Right lobe of liver (tissue), 6 donors: ENCODE measurements at places on chromosomes 16 and 17. TPM values are rescaled to one million over a fixed set of nuclear protein-coding genes. Genes with fewer than 3 reads are reported as not detected.

Gene RSPRY1
- 23.9 TPM for total RNA-seq

Gene ZPBP2
- not detected for total RNA-seq

Gene ZNF232
- 3.3 TPM for total RNA-seq

Gene SLC35B1
- total RNA-seq, result 68.7 TPM

DNA sequence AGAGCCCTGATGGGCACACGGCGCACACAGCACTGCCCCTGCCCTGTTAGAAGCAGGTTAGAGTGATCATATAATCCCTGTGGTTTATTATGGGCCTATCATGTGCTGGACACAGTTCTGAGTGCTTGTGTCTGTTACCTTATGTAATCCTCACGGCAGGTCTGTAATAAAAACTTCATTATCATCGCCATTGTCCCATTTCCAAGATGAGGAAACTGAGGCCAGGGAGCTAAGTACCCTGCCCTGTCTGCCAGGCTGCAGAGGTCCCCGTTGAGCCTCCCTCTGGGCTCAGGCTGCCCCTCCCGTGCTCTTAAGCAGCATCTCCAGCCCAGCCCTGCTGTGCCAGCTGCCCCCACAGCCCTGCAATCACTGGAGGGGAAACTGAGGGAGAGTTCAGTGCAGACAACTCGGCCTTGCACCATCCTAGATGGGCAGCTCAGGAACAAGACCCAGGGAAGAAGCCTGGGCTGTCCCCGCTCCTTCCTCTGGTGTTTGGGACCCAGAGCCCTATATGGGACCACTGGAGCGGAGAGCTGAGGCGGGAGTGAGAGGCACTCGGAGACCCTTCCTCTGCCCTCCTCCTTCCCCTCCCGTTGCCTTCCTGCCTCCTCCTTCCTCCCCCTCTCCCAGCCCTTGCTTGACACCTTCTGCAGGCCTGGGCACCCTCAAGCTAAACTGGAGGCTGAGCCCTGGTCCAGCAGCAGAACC, 42.0 kb downstream of the WNT3 start:
- DNase-seq, result no peak

DNA sequence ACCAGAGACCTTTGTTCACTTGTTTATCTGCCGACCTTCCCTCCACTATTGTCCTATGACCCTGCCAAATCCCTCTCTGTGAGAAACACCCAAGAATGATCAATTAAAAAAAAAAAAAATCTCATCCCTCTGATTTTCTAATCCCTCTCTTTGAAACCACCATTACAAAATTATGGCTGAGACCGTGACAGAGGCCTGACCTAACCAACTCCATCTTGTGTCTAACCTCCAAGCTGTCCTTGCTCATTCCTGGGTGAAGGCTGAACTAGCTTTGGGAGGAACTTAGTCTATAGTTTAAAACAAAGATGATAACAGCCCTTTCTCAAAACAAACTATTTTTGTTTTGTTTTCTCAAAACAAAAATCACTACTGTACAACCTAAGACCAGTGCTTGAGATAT, 474.5 kb downstream of the TMEM114 start:
- no peak for DNase-seq

DNA sequence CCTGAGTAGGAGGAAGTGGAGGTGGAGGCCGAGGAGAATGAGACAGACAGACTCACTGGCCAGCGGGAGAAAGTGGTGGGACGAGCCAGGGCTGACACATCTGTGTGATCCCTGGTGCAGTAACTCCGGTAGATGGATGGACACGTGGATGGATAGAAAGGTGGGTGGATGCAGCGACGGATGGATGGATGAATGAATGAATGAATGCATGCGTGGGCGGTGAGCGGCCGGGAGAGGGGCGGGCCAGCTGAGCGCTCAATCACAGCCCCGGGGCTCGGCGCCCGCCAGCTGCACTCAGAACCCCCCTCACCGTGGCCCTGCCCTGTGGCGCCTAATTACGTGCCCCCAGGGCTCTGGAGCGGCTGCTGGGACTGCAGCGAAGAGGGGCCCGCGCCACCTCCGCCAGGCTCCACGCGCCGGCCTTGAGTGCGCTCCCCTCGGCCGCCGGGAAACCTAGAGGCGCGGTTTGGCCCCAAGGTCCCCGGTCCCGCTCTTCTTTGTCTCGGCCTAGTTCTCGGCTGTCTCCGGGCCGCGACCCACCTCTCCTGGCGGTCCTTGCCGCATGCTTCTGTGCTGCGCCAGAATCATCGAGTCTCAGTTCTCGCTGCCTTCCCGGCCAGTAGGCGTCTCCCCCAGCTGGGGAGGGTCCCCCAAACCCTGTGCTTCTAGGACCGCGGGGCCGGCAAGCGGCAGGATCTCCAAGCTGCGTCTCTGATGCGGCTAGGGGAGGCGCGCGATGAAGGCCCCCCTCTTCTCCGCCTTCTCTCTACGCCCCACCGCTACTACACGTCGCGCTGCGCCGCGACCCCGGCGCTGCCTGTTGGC, 41.0 kb downstream of the RAI1 start:
- DNase-seq, result no peak

DNA sequence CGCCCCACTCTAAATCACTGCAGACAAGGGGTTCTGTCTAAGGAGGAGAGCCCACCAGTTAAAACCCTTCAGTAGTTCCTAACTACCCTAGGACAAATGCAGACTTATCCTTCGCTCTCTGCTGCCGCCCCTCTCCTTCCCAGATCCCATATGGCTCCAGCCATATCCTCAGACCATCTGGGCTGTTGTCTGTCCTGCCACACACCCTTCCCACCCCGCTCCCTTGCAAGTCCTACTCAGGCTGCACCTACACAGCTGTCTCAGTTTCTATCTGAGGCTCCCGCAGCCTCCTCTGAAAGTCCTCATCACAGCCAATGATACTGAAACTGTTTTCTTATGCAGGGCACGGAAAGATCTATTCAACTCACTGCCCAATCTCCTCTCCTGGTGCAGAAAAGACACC, 720 bp upstream of the BCKDK start:
- no peak for DNase-seq

GRCh38 chr17:63991611-63992010, 6.5 kb upstream of the PRR29 start:
- no peak for DNase-seq

- no peak for DNase-seq
Measured at GRCh38 chr16:35750157-35750689, 2290.8 kb downstream of the TP53TG3F start.
